Urothelium cell line (cell line): ENCODE measurements at places on chromosomes 3 and 15.

GRCh38 chr3:27644941-27645340, 77.2 kb downstream of the EOMES start:
- no peak for DNase-seq

DNA sequence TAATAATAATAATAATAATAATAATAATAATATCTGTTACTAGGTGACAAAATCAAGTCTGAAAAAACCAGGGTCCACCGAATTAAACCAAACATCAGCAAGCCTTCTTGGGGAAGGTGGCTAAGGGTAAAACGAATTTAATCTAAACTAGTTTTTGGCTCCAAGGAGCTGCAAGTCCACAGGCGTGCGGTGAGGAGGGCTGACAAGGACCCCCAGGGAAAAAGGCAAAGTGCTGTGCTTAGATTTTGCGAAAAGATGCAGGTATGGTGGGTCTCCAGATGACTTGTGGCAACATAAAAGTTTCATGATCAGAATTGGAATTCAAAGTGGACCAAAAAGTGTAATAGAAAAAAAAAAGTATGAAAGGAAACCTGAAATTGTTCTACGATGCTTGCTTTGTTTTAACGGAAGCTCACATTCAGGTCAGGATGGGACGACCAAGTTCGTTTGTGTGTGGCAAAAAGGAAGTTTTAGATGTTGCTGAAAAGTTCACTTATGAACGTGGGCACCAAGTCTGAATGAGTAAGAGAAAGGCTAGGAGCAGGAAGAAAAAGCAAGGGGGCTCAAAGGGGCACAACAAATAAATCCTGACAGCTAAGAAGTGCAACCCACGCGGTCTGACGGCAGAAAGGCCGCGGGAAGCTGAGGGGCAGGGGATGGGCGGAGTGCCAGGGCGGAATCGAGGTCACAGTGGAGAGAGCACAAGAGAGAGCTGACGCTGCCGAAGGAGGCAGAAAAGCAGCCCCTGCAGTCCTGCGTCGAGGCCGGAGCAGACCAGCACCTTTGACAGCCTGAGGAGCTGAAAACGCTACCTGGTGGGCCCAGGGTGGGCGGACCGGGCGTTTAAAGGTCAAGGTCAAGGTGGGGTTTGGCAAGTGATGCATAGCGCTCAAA, 1.1 kb downstream of the WDR82 start:
- peak; percentile 55 for DNase-seq

GRCh38 chr3:125632597-125632996, 37.3 kb upstream of the OSBPL11 start:
- no peak for DNase-seq

DNA sequence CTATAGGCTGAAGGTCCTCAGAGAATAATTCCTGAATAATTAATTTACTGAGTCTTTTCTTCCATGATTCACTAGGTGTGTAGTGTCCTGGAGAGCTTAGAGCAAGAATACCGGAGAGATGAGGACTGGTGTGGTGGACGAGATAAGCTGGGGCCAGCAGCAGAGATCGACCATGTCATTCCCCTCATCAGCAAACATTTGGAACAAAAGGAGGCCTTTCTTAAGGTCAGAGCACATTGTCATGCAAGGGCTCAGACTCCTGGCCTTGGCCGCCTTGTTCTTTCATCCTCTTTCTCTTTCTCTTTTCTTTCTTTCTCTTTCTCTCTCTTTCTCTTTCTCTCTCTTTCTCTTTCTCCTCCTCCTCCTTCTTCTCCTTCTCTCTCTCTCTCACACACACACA, 291.4 kb upstream of the UMPS start:
- no peak for DNase-seq

DNA sequence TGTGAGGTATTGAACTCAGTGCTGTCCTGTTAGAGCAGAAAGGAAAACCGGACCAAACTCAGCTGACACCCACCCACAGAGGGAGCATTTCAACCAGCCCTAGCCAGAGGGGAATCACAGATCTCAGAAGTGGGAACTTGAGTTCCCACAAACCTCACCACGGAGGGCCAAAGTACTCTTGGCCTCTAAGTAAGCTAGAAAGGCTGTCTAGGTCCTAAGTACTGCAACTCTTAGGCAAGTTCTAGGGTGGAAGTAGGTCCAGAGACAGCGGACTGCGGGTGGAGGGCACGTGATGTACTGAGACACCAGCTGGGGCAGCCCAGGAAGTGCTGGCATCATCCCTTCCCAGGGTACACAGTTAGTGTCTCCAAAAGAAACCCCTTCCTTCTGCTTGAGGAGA, 34.1 kb downstream of the EOMES start:
- DNase-seq = no peak

DNA sequence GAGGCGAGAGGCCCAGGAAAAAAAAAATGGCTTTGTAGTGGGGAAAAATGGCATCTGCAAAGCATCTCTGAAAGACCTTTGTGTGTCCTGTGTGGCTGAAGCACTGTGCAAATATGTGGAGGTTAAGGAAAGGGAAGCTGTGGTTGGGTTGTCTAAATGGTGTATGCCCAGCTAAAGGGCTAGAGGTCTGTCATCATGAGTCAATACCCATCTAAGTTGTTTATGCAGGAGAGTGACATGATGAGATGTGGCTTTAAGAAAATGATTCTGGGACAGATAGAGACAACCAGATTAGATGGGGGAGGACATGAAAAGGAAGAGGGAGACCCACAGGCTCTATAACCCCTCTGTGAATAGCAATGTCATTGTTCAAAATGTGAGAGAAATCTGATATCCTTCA, 280.7 kb downstream of the MFSD1 start:
- peak; percentile 65 for DNase-seq

- DNase-seq = peak; percentile 19
Measured at GRCh38 chr15:87207990-87208580, 1048.5 kb downstream of the NTRK3 start.

DNA sequence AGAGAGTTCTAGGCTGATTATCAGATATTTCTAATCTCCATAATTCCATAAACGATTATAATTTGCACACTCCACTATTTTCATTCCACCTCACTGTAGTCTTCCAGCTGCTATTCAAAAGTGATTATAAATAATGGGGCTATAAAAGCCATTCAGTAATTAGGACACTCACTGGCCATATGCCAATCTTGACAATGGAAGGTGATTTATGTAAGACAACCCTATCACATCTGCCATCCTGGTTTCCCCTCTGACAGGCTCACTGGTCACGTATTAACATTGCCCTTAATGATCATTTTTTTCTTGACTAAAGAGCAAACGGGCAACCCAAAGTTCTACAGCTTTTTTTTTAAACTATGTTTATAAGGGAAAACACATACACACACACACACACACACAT, 402.4 kb downstream of the MAGI1 start:
- DNase-seq = no peak

GRCh38 chr3:43692085-43692855, 1.5 kb downstream of the ABHD5 start:
- no peak for DNase-seq

DNA sequence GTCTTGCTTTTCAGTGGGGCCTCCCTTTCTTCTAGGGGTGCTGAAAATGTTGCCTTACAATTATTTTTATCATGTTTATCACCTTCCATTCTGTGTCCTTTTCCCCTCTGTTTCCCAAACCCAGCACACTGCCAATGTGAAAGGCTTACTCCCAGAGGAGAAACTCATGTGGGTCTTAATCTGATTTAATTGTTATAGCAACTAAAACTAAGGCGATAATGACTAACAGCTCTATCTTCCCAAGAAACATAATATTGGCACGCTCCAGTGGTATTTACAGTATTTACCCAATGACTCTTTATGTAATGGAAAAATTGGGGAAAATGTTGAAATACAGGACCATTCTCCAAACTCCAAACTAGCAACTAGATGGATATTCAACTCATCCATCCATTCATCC, 58.4 kb downstream of the MESD start:
- DNase-seq = no peak

DNA sequence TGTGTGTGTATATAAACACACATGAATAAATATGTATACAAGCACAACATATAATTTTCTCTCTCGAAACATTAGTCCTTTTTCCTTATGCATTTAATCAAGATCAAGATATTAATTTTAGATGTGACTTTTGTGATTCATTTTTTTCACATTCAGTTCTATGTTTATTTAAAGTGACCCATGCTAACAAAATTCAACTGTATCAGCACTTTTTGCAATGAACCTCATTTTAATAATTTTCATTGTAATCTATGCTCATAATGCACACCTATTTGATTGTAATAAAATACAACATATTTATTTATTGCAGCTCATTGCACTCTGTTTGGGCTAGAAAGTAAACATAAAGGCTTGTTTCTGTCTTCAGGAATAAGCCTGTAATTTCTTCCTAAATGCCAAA, 586.3 kb downstream of the ROBO2 start:
- no peak for DNase-seq

DNA sequence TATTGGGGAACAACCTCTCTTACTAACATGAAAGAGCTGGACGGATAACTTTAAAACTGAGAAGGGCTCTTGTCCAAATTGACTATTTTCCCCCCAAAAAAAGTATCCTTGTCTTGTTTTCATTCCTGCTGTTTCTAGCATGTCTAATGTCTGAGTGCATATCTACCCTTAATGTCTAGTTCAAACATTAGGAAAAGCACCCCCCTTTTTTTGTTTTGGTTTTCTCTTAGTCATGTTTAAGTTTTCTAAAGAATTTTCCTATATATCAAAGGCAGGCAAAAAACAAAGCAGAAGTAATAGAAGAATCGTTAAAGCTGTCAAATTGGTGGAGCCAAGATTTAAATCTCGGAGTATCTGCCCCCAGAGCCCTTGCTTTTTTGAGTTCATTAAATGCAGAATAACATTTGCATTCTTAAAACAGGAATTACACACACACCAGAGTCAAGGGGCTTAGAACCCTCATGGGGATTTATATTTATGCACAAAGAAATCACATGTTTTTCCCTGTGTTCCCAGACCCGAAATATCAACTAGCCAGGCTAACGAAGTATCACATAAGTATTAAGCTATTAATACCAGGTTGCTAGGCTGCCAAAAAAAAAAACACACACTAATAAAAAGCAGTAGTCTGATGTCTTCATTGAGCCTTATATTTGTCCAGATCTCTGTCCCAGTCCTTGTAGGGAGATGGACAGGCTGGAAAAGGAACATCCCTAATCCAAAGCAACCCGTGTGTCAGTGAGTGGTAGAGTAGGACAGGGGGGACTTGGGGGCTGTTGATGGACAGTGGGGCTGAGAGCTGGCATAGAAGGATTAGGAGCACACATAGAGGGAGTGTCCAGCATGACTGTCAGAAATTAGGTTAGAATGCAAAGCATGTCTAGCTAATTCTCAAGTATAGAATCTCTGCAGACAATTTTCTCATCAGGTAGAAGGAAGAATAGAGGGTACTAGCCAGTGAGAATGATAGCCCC, 103.6 kb upstream of the BFSP2 start:
- DNase-seq = no peak

GRCh38 chr3:82586414-82586813, 825.0 kb upstream of the GBE1 start:
- no peak for DNase-seq

DNA sequence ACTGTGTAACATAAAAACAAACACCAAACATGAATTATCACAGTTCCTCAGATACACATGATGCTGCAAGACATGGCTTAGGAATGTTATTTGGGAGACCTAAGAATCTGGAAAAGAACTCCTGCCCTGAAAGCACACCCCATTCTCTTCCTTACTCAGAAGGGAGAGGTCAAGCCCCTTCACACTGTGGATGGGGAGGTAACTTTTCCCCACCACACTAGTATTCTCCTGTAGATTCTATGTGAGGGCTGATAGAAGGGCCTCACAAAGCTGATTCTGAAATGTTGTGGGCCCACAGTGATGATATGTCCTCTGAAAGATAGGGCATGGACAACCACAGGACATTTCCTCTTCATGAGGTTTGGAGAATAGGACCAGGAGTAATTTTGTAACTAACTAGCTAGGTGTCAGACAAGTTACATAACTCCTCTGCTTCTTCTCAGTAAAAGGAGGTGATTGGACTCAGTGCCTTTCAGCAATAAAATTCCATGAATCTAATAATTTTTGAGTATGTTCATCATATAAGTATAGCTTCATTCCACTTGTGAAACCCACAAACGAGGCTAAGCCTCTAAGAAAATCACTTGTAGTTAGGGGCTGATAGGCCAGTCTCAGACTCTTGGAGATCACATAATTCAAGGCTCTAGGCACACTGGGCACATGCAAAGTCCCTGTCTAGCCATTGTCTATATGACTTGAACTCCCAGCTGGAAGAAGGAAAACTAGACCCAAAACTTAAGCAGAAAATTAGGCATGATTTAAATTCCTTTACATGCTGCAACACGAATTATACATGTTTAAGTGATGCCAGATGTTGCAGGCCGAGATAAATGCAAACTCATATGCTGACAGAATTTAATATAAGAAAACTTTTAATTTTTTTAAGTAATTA, 7.5 kb downstream of the PTX3 start:
- no peak for DNase-seq

DNA sequence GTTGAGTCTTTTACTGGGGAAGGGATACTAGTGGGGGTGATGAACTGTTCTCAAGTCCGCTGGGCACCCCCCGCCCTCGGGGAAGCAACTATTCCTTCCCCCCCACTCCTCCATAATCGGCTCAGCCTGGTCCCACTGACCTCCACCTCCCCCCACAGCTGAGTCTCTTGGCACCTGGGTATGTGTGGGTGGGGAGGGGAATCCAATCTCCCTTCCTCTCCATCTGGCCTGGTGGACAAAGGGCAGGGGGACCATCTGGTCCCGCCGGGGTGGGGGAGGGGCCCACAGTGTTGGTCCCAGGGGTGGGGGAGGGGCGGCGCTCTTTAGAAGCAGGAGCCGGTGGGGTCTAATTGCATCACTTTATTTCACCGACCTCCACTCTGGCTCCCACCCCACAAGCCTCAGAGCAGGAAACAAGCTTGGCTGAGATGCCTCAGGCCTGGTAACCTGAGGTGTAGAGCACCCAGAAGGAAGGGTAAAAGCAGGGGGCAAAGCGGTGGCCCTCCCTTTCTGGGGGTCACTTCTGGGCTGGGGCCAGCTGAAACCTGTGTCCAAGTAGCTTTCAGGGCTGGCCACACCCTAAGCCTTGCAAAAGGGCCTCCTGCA, 1.0 kb upstream of the PCBP4 start:
- no peak for DNase-seq

DNA sequence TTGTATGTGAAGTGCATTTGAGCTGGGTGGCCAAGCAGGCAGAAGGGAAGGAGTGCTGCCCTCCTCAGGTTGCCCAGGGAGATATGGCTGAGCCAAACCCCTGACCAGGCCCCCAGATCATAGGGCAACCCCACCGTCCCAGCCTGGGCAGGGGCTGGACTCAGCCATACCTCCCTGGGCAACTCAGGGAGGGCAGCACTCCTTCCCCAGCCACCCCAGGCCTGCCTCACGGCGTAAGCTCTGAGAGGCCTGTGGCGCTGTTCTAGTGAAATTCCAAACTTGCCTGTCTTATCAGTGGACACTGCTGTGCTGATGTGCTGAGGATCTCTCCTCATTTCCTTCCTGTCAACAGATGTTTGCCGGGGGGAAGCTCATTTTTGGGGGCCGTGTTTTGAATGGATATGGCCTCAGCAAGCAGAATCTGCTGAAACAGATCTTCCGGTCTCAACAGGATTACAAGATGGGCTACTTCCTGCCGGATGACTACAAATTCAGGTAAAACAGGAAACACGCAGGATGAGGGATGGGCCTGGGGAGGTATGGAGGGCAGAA, 57.6 kb upstream of the FGD5 start:
- DNase-seq = no peak
